NCI-H748 treated with DMSO at 0.1 percent for 48 hours (cell line): ENCODE measurements at places on chromosomes 3 and 15.

DNA sequence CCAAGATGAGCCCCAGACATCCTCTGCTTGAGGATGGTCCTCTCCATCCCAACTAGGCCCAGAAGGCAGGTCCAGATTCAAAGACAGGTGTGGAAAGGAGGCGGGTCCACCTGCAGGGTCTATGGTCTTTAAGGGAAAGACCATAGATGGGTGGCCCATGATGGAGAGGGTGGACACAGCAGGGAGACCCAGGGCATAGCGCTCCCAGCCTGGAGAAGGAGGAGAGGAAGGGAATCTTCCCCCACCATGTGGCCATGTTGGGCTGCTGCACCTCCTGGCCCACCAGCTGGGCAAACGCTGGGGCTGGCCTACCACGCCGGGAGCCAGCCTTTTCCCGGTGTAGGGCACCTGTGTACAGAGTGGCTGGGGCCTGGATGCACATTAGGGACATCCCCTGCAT is 265.2 kb upstream of the TLE3 start:
- DNase-seq, result no peak

GRCh38 chr3:56205406-56205805 is 262.9 kb downstream of the ERC2 start:
- peak; percentile 61 for DNase-seq

DNA sequence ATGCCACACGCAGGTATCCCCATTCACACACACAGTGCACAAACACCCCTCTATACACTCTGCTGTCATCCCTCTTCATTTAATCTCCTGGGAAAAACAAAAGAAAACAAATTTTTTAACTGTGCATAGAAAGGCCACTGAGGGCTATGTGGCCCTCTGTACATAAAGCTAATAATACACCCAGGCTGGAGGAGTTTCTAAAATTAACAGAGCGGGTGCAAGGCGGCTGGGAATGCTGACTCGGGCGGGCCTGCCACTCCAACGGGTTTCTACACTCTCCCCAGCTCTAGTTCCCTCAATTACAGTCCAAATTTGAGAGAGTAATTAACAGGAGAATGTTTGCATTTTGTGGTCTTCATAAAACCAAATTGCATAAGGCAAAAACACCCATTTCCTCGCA is 23.1 kb downstream of the HCN4 start:
- peak; percentile 76 for DNase-seq

DNA sequence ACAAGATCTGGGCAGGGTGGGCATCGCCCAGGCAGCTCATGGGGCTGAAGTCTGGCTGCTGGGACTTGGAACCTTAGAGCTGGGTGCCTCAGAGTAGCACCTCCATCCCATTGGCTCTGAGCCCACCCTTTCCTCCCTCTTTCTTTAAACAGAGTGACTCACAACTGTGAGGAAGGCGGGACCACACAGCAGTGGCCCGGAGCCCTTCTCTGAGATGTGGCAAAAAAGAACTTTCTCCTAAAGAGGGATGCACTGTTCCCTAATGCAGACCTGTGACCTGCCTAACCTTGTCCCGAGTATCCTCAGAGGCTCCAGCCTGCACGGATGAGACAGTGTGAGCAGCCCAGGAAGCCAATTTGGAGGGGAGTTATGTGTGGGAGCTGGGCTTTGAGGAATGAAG is 23.6 kb downstream of the PRR20G start:
- DNase-seq, result no peak

- DNase-seq, result no peak
Measured at GRCh38 chr3:133620066-133620784, 41.5 kb downstream of the TOPBP1 start.
